ENCODE measurements at places on chromosomes 1 and 21. TPM values are rescaled to one million over a fixed set of nuclear protein-coding genes. Genes with fewer than 3 reads are reported as not detected.

DNA sequence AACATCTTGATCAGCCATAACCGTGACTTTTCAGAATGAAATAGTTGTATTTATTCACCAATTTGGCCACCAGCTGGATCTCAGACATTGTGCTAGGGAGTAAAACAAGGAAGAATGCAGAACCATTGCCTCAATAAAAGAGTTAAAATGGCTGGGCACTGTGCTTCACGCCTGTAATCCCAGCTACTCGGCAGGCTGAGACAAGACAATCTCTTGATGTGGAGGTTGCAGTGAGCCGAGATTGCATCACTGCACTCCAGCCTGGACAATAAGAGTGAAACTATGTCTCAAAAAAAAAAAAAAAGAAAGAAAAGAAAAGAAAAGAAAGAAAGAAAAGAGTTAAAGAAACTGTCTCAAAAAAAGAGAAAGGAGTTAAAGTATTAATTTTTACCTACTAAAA, 199.5 kb downstream of the TPR start:
- no peak for DNase-seq

DNA sequence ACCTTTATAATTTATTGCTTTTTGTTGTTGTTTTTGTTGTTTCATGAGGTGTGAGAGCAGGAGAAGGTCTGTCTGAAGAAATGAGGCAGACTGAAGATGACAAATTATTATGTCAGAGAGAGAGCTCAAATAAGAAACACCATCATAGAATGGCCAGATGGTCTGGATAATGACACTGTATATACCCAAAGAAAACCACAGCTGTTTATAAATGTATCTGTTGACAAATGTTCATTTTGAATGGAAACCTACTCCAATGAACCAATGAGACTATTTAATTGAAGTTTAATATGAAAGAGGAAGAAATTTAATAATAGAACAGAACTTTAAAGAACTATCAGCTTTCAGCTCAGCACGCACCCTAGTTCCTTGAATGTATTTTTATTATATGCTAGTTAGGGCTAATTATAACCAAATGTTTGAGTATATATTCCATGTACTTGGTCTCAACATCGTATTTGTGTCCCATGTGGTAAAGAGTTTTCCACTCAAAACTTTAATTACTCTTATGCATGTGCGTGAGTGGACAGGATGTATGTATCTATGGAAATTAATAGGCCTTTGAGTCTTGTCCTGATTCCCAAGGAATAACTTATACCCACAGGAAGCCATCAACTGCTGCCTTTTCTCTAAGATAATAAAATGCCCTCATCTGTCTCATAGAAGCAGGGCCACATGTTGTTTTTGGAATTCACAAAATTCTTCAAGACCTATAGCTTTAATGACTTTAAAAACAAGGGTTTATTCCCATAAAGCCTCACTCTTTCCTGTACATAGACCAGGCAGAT, 202.7 kb downstream of the KCNK2 start:
- no peak for DNase-seq

CRNN gene
- not detected for polyA plus RNA-seq

DNA sequence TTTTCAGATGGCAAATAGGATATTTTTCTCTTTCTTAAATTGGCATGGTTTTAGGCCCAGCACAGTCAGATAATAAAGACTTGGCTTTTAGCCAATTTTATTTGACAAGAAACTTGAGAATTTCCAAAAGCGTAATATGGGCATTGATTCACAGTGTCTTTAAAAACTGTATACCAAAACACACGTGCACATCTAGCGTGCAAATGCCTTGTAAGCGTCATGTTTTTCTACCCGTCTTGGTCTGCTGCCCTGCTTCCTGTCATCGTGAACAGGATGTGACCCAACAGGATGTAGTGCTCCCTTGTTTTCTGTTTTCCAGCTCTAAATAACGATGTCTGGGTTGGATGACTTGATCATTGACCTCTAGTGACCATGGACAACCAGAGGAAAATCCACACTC, 24.7 kb upstream of the SLC44A3 start:
- no peak for DNase-seq

NT5C1A gene
- polyA plus RNA-seq: 0.20 TPM

ADAMTS5 gene
- 17.6 TPM for polyA plus RNA-seq

LCE1B gene
- polyA plus RNA-seq: not detected

Data from renal pelvis (tissue), 12 donors.